ENCODE measurements at places on chromosomes 3 and 15.

- DNase-seq = no peak
Measured at GRCh38 chr3:188208516-188208981, 54.6 kb downstream of the LPP start.

DNA sequence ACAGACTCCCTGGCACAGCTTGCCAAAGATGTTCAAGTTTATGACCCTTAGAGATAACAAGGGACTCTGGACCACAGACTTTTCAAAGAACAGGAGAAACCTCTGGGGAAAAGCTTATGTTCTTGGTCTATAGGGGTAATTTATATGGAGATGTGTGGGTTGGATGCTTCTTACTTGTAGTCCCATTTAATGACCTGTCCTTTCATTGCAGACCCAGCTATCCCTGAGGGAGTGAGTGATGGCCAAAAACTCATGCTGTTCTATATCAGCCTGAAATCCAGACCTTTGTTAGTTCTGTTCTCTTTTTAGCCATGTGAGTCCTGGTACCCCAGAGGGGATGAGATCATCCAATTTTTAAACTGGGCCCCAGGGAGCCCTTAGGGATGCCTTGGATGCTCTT is 43.7 kb upstream of the MRPL3 start:
- no peak for DNase-seq

DNA sequence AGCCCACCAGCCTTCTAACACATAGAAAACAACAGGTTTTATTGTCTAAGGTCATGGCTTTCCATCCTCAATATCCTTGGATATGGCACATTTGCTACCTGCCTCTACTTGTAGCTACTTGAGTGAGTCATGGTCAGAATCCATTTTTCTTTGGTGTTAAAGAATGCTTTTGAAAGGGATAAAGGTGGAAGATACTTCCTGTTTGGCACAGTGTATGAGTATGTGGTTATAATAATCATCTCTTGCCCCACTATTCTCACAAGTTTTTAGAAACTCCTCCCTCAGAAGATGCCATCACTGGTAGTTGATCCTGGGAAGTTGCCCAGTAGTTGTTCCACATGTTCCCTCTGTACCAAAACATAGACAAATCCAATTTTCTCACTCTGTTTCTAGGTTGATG is 508.6 kb upstream of the IL12A start:
- DNase-seq = no peak

DNA sequence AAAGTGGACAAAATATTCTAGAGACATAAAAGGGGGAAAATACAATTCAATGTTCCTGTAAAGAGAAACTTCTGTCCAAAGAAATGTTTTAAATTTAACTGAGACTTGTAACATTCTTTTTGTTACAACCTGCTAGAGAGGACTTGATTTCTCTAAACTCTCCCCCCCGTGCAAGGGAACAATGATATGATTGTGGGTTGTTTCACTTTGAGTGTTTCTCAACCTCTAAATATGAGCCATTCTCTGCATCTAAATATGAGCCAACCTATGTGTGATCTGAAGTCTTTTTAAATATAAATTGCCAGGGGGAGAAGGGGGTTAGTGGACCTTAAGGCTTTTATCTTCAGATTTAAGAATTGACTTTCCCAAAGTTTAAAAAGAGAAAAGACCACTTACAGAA is 14.6 kb downstream of the ZNF860 start:
- no peak for DNase-seq

GRCh38 chr3:148074946-148075345 is 622.8 kb upstream of the AGTR1 start:
- DNase-seq = no peak

- DNase-seq = no peak
Measured at GRCh38 chr15:101248274-101248673, 3.6 kb downstream of the CHSY1 start.

GRCh38 chr3:129399145-129399894 is 29.1 kb downstream of the EFCAB12 start:
- peak; percentile 94 for DNase-seq

DNA sequence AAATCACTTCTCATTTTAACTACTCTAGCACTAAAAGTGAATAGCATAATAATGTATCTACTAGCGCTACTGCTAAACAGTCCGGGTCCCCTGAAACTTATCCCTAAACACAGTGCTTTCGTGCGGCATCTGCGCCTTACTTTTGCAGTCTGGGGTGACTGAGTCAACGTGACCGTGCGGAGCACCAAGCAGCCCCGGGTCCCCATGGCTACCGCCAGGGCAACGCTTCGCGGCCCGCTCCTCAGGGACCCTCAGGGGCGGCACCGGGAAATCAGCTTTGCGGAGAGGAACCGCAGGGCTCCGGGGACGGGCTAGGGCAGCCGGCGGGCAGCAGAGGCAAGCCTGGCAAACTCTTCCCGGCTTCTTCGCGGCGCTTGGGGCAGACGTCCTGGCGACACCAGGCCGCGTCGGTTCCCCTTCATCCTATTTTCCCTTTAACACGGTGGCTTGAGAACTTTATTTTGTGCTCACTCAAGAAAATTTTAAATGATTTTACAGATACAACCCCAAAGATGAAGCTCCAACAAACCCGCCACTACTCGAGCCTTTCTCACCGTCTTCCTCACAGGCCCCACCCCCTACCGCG is 757 bp upstream of the DIPK2A start:
- peak; percentile 84 for DNase-seq

DNA sequence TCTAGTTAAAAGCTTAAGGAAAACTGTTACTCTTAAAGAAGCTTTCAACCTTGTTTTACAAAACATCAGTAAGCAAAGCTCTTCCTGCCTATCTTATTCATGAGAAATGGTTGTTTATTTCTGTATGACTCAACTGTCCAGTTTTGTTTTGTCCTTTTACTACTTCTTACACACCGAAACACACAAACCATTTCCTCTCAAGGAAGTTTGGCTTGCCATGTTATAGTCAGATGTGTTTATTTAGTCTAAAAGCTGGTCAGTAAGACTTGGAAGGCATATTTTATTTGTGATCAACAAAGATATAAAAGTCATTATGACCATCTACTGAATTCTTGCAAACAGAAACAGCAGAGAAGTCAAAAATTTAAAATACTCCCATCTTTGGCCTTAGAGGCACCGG is 53.2 kb upstream of the RBSN start:
- no peak for DNase-seq

DNA sequence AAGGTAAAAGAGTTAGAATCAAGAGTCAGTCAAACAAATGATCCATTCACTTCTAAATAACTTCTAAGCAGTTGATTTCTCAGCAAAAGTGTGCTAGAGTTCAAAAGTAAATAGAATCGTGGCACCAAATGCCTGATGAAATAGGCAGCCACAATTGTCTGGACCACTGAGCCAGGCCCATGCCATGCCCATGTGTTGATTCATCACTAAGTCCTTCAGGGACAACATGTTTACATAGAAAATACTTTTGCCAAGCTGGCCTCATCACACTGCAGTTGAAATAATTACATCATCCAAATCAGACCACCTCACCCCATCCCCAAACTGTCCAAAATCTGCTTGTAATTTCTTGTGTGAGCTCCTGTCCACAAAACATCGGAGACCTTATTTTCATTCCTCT is 216.3 kb downstream of the IGSF11 start:
- DNase-seq = no peak

DNA sequence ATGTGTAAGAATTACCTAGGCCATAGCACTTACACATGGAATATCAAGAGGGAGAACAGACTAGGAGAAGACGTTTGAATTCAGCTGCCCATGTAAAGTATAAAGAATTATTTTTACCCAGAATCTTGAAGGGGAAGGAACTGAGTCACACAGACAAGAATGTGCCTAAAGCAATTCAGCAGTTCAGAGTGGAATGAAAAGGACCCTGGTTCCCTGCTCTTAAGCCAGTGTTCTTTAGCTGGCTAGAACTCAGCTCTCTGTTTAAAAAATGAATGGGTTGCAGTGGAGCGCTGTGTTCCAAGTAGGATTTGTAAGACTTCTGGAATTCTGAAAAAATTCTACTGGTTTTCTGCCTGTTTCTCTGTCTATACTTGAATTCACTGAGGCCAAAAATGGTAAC is 440.2 kb downstream of the LPP start:
- DNase-seq = no peak

DNA sequence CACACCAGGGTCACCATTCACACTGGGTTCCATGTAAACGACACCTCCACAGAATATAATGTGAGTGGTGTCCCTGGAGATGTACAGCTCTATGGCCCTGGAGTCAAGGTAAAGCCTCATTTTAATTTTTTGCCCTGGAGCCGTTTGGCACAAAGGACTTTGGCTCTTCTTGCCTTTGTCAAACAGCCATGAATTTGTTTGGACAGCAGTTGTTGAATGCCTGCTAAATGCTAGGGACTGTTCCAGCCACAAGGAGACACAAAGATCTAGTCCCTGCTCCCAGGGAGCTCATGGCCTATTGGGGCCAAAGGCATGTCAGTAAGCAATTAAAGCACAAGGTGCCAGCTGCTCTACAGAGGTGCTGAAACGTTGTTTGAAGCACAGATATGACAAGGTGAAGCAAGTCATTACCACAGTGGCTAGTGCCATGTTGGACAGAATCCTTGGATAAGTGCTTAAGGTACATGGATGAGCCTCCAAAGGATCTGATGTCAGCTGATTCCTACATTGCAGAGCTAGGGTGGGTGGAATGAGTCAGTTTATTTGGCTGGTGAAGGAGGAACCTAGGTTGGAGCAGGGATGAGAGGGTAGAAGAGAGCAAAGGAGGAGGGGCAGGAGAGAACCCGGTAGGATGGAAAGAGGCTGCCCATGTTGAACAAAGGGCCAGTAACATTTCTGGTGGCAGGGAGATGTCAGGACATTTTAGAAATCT is 171.9 kb upstream of the CTDSPL start:
- DNase-seq = no peak

DNA sequence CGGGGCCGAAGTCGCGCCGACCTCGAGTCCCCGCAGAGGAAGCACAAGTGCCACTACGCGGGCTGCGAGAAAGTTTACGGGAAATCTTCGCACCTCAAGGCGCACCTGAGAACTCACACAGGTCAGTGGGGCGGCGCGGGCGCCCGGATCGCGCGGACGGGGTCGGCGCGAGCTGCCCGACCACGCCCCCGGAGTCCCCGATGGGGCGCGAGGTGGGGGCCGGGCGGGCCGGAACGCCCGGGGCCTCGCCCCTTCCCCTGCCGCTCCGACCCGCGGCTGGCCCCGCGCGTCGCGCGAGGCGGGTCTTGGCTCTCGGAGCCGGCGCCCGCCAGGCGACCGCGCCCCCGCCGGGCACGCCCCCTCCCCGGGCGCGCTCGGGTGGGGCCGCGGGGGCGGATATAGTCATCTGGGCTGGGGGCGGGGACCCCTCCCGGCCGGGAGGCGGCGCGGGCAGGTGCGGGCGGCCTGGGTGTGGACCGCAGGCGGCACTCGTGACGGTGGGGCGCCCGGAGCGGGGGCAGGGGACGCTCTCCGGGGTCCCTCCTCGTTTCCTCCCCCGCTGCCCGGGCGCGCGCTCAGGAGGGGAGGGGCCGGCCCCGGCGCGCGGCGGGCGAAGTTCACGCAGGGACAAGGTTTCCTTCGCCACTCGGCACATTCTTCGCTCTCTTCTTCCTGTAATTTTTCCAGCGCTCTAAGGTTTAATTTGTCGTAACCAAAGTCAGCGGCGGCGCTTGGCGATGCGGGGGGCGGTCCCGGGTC is 1.2 kb downstream of the KLF13 start:
- peak; percentile 91 for DNase-seq

- no peak for DNase-seq
Measured at GRCh38 chr3:156433138-156433537, 121.8 kb downstream of the SSR3 start.

GRCh38 chr15:100484443-100484842 is 44.3 kb downstream of the CERS3 start:
- DNase-seq = no peak

GRCh38 chr3:49868862-49869466 is 742 bp downstream of the CAMKV start:
- no peak for DNase-seq

DNA sequence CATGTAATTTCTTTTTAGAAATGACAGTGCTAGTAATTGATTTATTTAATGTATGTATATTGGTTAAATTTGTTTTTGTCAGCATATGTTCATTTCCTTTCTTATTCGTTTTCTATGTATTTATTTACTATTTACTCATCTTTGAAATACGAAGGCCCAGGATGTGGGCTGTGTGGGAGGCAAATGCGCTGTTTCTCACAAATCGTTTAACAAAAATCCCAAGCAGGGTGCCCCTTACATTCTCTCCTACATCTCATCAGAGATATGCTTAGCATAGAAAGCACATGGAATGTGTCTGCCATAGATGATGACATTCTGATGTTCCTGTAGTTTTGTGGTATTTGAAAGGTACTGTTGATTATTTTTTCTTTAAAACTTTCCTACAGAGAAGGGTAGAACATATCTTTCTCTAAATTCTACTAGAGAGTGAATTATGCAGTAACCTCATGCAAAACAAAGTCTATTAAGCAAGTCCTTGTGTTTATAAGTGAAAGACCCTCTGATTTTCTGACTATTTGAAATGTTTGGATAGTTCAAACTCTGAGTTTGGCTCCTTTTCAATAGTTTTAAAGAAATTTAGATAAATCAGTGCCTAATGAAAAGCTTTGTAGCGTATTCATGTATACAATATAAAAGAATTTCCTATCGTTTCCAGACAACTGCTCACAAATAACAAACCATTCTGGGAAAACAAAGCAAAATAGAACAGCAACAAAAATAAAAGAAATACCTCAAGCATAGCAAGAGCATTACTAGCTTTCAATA is 111.1 kb upstream of the VGLL3 start:
- DNase-seq = no peak

DNA sequence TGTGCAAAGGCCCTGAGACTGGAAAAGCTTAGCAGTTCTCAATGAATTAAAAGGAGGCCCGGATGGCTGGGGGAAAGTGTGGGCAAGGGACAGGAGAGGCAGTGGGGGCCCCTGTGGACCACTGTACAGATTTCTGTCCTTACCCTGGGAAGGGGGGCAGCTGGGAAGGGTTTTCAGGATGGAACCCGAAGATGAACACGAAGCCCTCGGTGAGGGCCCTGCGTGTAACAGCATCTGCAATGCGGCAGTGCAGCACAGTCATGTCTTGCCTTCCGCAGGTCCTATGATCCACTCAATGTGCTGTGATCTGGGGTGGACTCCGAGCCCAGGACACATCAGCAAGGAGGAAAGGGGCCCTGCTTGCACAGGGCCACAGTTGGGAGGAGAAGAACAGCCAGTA is 7.9 kb upstream of the ATP2B2 start:
- DNase-seq = no peak

All from B cell (primary cell).